ENCODE measurements at places on chromosomes 3 and 15.

DNA sequence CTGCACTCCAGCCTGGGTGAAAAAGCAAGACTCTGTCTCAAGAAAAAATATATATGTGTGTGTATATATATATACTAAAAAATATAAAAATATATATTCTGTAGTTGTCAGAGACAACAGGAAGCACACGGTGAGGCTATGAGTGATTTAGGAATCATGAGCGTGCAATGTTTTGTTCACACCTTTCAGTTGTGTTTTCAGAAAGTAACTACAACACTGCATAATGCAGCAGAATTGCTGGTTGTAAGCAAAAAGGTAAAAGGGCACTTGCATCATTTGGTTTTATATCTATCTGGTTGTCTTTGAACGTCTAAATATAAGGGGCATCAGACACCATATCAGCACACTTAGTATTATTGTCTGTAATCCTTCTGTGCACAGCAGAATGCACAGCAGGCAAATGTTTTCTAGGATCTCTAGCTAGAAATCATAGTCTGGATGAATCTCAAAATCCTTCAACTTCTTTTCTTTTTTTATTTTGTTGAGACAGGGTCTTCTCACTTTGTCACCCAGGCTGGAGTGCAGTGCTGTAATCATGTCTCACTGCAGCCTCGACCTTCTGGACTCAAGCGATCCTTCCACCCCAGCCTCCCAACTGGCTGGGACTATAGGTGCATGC lies 44.8 kb downstream of the CCR3 start:
- no peak for DNase-seq

DNA sequence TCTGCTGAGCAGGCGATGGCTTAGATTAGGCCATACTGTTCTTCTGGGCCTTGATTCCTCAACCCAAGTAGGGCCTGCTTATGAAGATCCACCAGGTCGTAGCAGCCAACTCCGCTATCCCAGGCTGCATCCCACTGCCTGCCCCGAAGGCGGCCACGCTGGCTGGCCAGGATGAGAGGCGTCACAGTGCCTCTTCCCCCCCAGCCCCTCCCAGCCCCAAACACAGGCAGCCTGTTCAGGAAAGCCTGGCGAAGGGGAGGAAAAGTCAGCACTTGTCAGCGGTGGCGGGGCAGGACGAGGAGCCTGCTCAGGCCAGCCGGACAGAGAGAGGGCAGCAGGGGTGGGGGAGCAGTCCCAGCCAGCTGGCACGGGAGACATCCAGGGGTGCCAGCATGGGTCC lies 11.2 kb downstream of the PTH1R start:
- no peak for DNase-seq

GRCh38 chr3:150150633-150151032 lies 179.9 kb upstream of the PFN2 start:
- no peak for DNase-seq

- DNase-seq, result no peak
Observed at GRCh38 chr3:64426551-64426950, 201.3 kb upstream of the PRICKLE2 start.

GRCh38 chr15:79007066-79007465 lies 62.2 kb upstream of the CTSH start:
- no peak for DNase-seq

- DNase-seq, result no peak
Observed at GRCh38 chr15:54979964-54980363, 216.8 kb downstream of the RSL24D1 start.

DNA sequence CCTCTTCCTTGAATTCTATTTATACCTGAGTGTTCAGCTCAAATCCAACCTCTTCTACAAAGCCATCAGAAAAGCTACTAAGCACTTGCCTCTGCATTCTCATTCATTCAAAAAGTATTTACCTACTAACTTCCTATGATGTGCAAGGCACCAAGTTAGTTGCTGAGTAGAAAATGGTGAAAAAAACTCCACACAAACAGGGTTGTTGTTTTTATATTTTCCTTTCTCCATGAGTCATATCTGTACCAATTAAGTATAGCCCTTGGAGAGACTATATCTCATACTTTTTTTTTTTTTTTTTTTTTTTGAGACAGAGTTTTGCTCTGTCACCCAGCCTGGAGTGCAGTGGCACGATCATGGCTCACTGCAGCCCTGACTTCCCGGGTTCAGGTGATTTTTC lies 67.7 kb downstream of the IGF2BP2 start:
- no peak for DNase-seq

DNA sequence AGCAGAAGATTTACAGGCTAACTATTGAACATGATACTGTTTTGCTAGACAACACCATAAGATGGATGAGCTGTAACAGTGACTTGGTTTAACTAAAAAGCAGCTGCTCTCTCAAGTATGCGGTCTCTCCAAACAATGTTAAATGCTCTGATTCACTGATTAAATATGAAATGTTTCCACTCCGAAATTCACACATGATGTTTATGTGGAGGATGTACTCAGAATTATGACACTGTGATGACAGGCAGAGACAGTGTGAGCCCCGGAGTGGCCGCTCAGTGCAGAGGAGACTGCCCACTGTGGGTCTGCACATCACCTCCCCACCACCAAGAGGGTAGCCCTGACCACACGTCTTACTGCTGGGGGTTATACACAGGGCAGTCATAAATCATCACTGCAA lies 83.9 kb upstream of the MEX3B start:
- no peak for DNase-seq

DNA sequence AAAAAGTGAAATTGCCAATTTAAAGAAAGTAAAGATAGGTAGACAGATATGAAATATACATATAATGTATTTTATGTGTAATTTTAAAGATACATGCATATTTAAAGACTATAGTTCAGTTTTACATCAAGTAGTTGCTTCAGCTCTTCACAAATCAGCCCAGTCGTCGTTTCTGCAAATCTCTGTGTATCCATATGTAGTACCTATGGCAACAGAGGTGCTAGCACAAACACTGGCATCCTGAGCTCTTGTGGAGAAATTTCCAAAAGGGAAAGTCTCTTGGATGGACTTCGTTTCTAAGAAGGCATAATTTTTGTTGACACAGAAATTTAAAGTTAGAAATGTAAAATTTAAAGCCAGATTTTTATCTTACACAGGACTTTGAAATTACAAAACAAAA lies 1284.7 kb downstream of the ROBO1 start:
- no peak for DNase-seq

Measured in activated CD4-positive, alpha-beta T cell treated with anti-CD3 and anti-CD28 coated beads, Interleukin-2, amount 50 U/mL, for 4 hours (primary cell).